ENCODE measurements at places on chromosomes 5 and 9.

- DNase-seq: no peak
Measured at GRCh38 chr5:157233515-157233914, 32.4 kb upstream of the CYFIP2 start.

- no peak for DNase-seq
Measured at GRCh38 chr5:129496421-129496820, 36.3 kb downstream of the ADAMTS19 start.

DNA sequence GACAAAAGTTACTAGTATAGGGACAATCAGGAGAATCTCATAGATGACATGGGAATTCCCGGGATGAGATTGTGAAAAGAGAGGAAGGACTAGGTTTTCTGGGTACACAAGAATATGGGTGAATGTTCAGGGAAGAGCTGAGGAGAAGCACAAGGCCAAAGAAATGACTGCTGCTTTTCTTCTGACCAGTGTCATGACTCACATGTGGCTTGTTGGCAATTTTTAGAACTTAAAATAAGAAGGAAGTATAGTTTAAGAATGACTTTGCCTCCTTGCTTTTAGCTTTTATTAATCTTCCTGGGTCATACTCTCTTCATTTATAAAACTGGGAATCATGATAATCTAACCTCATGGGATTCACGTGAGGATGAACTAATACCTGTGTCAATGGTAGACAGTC, 652.4 kb upstream of the MEF2C start:
- DNase-seq: no peak

- DNase-seq: no peak
Measured at GRCh38 chr5:81881595-81881994, 90.2 kb upstream of the ATG10 start.

DNA sequence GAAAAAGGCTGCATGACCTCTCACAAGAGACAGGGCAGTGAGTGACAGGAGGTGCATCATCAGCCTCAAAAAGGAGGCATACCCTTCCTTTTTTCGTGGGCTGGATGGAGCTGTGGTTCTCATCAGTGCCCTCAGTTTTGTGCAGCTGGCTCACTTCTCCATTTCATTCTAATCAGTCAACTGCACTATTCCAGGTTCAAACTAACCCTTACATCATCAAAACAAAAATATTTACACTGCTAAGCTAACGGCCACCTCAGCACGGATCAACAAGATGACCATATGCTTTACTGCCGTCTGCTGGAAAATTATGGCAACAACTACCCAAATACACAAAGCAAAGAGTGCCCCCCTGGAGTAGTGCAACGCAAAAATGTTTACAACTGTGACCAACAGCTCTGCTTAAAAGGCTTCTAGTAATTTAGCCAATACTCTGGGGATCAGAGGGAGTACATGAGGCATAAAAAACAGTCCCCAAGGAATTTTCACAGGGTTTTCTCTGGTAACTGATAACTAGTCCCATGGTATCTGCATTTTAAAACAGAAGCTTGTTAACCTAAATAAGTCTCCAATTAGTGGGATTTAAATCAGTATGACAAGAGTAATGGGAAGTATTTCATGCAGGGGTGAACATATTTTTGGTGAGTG, 10.8 kb downstream of the KCNV2 start:
- peak; percentile 30 for DNase-seq
